ENCODE measurements at places on chromosomes 12 and 14.

DNA sequence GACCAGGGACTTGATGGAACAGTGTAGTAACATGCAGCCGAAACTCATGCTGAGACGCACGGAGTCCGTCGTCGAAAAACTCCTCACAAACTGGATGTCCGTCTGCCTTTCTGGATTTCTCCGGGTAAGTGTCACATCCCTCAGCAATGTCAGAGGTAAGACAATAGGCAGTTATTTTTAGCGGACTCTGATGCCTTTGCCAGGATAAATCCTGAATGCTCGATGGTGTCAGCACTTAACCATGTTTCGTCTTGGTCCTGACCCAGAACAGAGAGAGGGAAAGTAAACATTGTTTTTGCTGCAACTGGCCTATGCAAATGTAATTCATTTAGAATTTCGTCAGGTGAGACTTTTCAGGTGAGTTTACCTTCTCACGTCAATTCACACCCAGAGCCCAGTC, 112.3 kb downstream of the PLXNC1 start:
- no peak for DNase-seq

GRCh38 chr14:28340816-28341215, 425.8 kb upstream of the FOXG1 start:
- DNase-seq, result no peak

DNA sequence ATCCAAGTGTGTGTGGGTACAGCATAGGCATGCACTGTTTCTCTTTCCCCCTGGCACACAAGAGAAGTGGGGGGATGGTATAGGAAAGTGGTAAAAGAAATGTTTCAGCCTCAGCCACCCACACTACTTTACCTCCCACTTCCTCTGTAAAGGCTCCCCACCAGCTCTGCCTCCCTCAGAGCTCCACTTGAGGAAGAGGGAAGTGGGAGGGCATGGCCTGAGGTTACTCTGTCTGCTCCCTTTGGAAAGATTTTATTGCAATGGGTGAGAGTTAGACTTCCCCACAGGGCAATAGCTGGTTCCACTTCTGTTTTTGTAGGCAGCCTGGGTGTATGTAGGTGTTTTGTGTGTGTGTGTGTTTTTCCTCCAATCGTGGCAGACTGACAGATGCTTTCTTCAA, 145.3 kb downstream of the SSPN start:
- peak; percentile 1 for DNase-seq

GRCh38 chr14:99598774-99599173, 5.2 kb downstream of the CCDC85C start:
- DNase-seq, result no peak

- DNase-seq, result no peak
Measured at GRCh38 chr12:88300931-88301330, 158.8 kb downstream of the TMTC3 start.

DNA sequence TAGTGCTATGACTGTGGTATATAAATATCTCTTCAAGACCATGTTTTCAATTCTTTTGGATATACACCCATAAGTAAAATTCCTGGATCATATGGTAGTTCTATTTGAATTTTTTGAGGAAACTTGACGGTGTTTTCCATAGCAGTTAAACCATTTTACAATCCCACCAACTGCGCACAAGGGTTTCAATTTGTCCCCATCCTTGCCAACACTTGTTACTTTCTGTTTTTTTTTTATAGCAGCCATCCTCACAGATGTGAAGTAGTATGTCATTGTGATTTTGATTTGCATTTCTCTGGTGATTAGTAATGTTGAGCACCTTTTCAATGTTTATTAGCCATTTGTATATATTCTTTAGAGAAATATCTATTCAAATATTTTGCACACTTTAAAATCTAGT, 14.5 kb upstream of the A2M start:
- no peak for DNase-seq

GRCh38 chr12:118347916-118348315, 24.8 kb downstream of the TAOK3 start:
- no peak for DNase-seq

GRCh38 chr12:48361664-48362339, 11.1 kb upstream of the ZNF641 start:
- no peak for DNase-seq

DNA sequence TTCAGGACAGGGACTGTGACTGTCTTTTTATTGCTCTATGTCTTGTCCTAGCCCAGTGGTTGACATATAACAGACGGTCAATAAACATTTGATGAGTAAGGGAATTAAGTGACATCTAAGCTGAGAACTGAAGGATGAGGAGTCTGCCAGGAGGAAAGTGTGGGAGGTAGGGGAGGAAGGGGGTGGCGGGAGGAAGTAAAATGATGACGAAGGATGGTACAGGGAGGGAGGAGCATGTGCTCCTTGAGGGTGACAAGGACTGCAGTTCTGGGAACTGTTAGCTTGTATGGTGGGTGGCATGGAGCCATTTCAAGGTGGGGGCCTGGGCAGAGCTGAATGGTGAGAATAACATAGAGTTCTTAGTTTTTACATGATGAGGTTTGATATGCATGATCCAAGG, 64.4 kb downstream of the RGS6 start:
- DNase-seq, result no peak

DNA sequence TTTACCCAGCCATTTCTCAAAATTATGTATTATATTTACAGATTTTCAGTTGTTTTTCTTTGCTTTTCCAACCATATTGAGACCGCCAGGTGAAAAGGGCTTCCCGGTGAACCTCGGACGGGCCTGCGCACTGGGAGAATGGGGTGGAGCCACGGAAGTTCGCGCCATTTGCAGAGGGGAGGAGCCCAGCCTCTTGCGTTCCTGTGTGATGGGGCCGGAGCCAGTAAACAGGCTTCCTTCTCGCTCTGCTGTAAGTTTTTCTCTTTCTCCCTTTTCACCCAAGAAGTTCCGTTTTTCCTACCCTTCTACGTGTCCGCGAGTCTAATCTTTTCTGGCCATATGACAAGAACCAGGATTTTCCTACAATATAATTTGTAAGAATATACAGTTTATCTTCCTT, 1108.8 kb upstream of the SEL1L start:
- DNase-seq, result no peak

DNA sequence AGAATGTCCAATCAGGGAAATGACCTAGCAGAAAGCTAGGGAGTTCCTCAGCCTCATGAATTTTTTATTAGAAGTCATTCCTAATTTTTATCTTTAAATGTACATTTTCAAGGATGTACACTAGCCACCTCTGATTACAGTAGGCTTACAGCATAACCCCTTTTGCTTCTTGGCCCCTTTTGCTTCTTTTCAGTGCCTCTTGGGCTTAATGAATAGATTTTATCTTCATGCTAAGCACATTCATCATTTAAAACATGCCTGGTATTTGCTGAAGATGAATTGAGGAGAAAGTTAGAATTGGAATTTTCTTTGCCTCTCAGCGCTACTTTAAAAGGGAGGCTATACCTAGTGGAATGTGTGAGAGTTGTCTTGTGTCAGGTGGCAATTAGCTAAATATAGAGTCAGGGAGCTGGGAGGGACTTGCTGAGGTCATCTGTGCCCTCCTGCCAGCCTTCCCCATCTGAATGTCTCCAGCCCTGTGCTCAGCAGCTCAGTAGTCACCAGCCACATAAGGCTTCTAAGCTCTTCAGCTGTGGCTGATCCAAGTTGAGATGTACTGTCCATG, 132.1 kb downstream of the SAMD4A start:
- no peak for DNase-seq

GRCh38 chr12:89862511-89863445, 154.1 kb upstream of the ATP2B1 start:
- DNase-seq, result peak; percentile 88

DNA sequence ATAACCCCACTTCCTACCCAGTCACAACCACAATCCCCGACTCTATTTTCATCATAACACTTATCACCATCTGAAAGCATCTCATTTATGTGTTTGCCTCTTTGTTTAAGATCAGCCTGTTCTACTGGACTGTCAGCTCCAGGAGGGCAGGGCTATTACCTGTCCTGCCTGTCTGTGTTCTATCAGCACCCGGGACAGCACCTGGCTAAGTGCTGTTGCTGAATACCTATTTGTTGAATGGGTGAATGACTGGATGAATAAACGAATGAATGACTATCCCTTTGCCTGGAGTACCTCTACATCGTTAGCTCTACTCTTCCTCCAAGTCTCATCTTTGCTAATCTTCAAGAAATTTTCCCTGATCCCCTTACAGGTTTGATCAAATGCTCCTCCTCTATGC, 69.0 kb downstream of the WSCD2 start:
- no peak for DNase-seq

DNA sequence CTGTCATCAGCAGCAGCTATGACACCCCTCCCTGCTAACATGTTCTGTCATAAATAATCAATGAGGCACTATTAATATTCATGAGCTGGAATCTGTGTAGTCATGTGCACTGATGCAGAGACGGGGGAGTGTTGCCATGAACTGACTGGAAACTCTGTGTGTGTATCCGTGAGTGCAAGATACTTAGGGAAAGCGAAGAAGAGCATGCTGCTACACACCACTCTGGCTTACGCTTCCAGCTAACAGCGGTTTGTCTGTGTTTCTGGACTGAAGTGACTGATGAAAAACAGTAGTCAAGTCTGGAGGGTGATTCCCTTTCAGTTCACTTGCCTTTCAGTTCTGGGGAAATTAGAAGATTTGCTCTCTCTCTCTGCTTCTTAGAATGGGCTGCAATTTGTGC, 249.4 kb downstream of the PDZRN4 start:
- no peak for DNase-seq

DNA sequence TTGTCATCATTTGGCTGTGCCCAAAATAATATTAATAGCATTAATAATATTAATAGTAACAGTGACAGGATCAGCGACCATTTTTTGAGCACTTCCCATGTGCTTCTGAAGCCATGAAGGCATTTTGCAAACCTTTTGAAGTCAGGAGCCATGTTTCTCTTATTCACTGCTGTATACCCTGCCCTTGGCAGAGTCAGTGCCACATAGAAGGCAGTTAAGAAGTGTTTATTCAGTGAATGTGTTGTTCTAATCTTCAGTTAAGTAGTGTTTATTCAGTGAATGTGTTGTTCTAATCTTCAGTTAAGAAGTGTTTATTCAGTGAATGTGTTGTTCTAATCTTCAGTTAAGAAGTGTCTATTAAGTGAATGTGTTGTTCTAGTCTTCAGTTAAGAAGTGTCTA, 319.7 kb upstream of the NAV3 start:
- no peak for DNase-seq

DNA sequence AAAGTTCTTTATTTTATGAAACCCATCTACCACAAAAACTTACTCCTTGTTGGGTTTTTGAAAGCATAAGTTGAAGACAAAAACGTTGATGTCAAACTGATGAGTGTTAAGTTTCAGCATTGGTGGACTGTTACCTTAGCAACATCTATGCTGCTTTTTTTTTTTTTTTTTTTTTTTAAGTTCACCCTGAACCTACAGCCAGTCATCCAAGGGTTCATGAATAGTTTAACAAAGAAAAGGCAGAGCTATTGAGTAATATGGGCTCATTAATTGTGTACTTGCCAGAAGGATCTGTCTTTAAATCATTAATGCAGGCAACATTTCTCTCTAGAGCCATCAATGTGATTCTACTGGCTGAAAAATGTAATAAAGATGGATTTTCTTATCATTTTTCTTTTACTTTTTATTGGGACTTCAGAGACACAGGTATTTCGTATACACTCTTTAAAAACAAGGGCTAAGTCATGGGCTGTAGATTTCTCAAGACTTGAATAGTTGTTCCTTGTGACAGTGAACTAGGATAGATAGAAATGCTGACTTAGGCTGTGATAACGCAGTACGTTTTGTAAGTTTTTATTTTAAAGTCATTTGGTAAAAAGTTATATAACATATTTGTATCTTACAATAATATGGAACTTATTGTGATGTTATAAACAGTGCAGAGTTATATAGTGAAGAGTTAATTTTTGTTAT, at the start of gene PTPRQ:
Gene PTPRQ (plus strand): TSS at position 262 of the 693 bp plus-strand sequence. CDS start 111 bp downstream, at position 373.
- DNase-seq, result no peak

- DNase-seq, result no peak
Measured at GRCh38 chr12:117702741-117703140, 266.0 kb downstream of the KSR2 start.

DNA sequence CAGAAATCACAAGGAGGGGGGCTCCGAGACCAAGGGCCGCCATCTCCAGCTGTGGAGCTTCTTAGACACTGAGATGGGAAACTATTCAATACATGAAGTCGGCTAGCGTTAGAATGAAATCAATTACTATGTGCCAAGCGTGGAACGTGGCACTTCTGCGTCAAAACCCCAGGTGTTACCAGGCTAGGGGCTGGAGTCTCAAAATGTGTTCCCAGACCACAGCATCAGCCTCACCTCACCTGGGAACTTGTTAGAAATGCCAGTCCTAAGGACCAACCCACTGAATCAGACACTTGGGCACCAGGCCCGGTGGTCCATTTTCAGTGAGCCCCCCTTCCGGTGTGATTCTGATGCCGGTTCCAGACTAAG, 5.0 kb upstream of the SETD1B start:
- no peak for DNase-seq

DNA sequence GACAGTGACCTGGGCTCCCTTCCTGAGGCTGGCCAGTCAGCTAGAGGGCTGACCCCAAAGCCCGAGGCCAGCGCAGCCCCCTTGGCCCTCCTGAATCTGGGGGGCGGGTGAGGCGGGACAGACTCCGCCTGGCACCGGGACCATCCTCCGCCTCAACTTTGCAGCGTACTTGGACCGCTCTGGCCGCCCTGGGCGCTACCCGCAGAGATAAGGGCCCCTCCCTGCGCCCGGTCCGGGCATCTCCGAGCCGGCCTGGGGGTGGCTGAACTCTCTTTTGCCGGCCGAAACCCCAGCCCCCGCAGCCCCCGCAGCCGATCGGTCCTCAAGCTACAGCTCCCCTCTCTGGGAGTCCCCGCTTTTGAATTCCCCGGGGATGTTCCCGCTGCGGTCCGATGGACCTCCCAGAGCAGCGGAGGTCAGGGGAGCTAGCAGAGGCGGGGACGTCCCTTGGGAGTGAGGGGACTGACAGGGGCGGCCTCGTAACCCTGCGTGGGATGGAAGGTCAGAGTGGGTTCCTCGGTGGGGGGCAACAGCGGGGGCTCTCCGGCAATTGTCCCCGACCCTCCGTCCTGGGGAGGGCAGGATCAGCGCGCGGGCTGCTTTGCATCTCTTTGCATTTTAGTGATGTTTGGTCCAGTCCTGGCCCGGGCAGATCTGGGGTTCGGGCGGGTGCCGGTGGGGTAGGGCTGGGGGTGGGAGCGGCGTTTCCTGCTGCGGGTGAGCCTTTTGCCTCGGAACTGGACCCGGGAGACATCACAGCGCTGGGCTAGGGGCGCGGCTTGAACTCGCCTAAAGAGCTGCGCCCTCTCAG, at the start of gene CRIP1:
Gene CRIP1 (plus strand): TSS at position 724 of the 811 bp plus-strand sequence. CDS start 374 bp downstream, outside the sequence.
- peak; percentile 14 for DNase-seq

- no peak for DNase-seq
Measured at GRCh38 chr12:29781705-29782266, 2.0 kb downstream of the TMTC1 start.

GRCh38 chr12:2959505-2960389, 550 bp downstream of the TEAD4 start:
- DNase-seq, result no peak

All from CD4-positive, alpha-beta T cell treated with Interleukin-4 for 4 hours (primary cell).